NCI-H1092 (cell line): ENCODE measurements at places on chromosomes 7 and 10.

DNA sequence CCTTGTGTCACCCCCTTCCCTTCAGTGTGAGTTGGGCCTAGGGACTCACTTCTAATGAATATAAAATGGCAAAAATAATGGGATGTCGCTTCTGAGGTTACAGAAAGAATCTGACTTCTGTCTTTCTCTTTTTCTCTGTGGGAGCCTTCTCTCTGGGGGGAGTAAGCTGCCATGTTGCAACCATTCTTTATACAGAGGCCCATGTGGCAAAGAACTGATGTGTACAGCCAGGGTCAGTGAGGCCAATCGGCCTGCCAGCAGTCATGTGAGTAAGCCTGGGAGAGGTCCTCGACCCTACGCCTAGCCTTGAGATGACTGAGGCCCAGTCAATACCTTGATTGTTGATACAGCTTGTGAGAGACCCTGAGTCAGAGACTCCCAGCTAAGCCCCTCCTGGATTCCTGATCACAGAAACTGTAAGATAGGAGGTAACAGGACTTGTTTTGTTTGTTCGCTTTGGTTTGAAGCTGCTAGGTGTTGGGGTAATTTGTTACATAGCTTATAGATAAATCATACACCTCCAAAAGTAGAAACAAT lies 1.7 kb downstream of the TCAF1 start:
- no peak for DNase-seq

GRCh38 chr10:77319557-77319956 lies 318.1 kb downstream of the KCNMA1 start:
- DNase-seq, result no peak

GRCh38 chr7:48251766-48252165 lies 80.5 kb downstream of the ABCA13 start:
- DNase-seq, result no peak

GRCh38 chr10:14074062-14074884 lies 256.5 kb downstream of the FRMD4A start:
- peak; percentile 78 for DNase-seq

- DNase-seq, result no peak
Measured at GRCh38 chr10:115854740-115855435, 418.1 kb downstream of the GFRA1 start.

DNA sequence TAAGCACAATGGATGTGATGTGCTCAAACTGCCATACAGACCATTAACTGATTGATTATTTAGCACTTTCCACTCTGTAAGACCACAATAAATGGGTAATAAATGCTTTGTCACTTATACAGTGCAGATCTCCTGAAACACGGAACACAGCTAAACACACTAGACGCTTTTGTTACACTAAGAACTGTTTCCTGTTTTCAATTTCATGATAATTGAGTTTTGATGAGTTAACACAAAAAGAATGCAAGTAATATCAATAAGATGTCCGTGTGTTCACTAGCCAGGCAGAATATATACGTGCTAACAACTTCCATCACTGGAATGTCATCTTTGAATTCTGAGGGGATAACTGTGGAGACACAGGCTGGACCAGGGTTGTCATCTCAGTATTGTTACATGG lies 178.8 kb downstream of the SKAP2 start:
- no peak for DNase-seq

DNA sequence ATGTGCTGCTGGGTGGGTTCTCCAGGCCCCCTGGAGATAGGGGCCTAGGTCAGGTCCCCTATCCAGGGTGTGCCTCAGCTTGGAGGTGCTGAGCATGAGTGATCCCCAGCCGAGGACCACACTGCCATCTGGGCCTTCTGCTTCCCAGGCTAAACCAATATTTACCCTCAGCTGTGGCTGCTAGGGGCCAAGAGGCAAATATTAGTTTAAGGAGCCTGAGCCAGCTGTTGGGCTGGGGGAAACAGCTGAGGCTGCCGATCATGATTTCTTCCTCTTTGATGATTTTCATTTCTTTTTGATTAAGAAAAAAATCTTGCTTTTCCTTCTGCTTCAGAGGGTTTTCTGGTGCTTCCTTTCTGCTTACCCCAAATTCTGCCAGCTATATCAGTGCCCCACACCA lies 83.4 kb downstream of the NEURL1 start:
- DNase-seq, result peak; percentile 69

GRCh38 chr7:55477781-55478374 lies 94.4 kb downstream of the VOPP1 start:
- no peak for DNase-seq

GRCh38 chr10:21517134-21518031 lies 8.1 kb downstream of the SKIDA1 start:
- no peak for DNase-seq

DNA sequence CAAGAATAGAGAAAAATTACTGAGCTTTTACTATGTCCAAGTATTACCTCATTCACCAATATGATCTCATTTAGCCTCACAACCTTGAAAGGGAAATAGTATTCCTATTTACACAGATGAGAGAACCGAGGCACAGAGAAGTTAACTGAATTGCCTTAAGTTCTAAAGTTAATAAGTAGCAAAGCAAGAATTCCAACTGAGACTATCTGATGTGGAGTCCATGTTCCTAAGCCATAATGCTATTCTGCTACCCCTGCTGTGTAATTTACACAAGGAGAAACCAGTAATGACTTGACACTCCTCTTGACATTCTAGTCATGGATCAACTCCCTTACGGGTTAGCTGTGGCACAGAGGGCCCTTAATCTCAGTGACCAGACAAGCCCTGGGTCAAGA lies 60.7 kb downstream of the ABCB4 start:
- no peak for DNase-seq

DNA sequence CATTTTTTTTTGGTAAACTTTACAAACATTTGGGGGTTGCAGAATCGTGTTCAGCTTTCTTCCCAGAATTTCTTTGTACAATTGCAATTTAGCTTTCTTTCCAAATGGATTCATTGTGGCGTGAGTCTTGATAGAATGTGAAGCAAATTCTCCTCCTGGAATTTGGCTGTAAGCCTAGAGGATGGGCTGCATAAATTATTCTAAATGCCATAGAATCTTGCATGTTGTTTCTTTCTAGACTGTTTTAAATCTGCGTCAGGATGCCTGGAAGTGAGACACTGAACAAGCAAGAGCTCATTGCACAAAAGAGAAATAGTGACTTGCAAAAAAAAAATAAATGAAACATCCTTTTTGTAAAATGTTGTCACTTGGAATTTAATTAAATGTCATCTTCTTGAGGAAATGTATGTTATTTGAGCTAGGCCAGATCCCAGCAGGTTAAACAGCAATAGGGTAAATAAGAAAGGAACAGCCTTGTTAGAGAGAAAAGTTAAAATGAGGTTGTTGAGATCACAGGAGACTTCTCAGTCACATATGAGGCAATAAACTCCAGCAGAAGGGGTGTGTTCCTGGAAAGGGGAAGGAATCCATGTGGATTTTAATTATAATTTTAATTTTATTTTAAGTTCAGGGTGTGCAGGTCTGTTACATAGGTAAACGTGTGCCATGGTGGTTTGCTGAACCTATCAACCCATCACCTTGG lies 483.0 kb downstream of the PLXDC2 start:
- DNase-seq, result no peak

- DNase-seq, result no peak
Measured at GRCh38 chr7:140384894-140385545, 13.3 kb downstream of the SLC37A3 start.

DNA sequence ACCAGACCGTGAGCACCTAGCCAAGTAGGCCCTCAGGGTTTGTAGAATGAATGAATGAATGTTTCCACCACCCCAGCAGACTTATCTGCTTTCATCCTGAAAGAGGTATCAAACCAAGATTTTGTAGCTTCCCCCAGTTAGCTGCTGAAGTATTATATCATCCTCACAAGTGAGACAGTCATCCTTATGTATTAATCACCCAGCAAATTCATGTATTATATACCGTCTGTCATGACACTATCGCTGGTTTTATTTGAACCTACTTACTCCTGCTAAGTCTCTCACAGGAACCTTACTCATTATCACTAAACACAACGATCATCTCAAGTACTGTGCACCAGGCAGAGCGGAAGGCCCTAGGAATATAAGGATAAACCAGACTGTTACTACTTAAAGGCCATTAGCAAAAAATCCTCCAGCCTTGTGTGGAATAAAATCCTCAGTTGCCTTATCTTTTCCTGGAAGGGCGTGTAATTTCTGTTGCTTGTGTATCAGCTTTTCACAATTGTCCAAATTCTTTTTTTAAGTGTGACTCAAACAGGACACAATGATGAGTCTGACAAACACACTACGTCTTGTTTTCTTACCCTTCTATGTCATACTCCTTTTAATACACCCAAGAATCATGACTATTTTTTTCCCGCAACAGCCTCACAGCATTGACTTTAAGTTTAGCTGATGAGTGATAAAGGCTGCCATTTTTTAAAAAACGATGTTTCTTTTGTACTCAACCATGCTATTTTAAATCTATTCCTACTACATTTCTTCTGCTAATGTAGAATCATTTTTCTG lies 176.1 kb upstream of the KLF14 start:
- DNase-seq, result no peak

GRCh38 chr10:3623746-3624145 lies 161.3 kb downstream of the KLF6 start:
- DNase-seq, result no peak

DNA sequence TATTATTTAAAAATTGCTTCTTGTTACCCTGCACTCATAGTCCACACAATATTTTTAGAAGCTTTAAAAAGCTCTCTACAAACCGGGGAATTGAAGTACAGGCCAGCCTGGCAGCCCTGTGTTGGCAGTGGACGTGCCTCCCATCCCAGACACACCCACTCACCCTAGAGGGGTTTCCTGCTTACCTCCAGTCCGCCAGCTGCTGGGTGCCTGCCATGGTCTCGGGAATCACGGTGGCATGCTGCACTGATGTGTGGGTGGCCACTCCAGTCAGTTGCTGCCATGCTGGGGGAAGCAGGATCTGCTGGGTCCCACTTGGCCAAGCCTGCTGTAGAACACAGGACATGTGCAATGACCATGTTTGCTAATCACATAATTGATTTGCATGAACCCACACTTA lies 80.4 kb downstream of the CLEC2L start:
- DNase-seq, result no peak

GRCh38 chr10:19333631-19334030 lies 285.0 kb downstream of the MALRD1 start:
- DNase-seq, result no peak

GRCh38 chr10:14093730-14094484 lies 236.8 kb downstream of the FRMD4A start:
- peak; percentile 41 for DNase-seq

- DNase-seq, result no peak
Measured at GRCh38 chr10:83932245-83932644, 207.1 kb upstream of the GHITM start.

DNA sequence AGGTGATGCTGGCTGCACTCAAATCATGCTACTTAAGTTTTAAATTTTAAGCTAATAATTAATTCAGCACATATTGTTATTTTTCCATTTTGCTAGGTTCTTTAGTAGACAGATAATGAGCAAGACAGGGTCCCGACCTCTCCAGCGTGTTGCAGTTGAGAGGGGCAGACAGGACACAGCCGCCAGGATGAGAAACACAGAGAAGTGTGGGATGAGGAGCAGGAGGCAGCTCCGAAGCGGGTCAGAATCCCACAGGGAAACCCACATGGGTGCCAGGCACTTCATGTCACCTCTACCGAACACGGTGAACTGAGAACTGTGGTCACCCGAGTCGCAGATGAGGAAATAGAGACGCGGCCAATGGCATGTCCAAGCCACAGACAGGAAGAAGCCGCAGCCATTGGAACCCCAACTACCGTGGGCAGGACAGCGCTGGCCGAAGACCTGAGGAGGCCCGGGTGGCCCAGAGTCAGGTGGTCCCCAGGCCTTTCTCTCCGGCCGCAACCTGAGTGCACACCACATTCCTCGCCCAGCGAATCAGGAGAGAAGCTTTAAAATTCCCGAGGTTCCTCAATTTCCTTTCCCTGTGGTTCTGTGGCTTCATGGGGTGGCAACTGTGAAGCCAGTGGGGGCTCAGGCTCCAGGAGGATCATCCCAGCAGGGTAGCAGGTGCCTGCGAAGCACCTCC lies 213.0 kb downstream of the DNAJB6 start:
- no peak for DNase-seq

DNA sequence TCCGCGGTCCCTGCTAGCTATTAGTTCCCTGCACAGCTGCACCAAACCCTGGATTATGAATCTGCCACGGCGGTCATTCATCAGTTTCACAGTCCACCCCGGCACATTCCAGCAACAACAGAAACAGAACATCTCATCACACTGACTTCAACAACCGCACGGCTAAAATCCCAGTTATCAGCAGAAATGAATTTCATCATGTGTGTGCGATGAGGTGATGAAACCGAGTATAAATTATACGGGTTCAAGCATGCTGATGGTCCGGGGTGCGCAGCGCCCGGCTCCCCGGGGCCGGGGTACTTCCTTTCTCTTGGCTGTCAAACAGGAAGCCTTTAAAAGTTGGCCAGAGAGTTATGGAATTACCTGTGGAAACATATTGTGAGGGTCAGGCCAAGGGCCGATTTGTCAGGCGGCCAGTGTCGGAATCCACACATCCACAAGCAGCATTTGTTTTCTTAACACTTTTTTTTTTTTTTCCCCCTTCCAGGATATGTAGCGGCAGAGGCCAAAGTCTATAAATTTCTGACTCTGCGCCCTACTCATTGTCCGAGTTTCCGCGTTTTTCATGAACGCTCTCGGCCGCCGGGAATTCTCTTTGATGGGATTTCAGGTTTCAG lies 420.9 kb upstream of the MGMT start:
- no peak for DNase-seq

DNA sequence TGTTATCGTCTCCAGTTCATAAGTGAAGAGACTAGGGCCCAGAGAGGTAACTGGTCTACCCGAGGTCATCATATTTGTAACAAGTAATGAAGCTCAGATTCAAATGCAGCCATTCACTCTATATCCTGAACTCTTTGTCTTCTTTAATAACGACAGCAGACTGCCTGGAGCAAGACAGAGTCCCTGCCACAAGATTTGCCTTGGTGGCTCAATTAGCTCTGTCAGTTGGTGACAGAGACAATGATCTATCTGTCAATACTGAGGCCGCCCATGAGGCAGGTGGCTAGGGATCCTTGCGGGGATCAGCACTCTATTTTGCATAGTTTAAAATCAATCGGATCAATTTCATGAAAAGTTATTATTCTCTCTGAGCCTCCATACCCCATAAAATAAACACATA lies 43.9 kb downstream of the SH3PXD2A start:
- no peak for DNase-seq

DNA sequence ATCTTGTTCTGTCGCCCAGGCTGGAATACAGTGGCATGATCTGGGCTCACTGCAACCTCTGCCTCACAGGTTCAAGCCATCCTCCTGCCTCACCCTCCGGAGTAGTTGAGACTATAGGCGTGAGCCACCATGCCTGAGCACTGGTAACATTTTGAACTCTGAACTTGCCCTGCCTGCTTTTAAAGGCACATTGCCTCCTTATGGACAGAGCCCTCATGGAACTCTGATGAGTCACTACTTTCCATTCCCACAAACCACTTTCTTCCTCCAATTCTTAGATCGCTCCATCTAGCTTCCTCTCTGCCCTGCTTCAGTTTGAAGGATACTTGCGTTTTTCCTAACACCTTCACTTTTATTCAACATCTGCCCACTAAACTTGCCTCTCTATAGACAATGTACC lies 38.1 kb downstream of the PRPS1L1 start:
- DNase-seq, result no peak

GRCh38 chr10:102988404-102989314 lies 70.6 kb downstream of the CNNM2 start:
- no peak for DNase-seq
